Mesothelial cell of epicardium (in vitro differentiated cells): ENCODE measurements at places on chromosomes 3 and 15.

DNA sequence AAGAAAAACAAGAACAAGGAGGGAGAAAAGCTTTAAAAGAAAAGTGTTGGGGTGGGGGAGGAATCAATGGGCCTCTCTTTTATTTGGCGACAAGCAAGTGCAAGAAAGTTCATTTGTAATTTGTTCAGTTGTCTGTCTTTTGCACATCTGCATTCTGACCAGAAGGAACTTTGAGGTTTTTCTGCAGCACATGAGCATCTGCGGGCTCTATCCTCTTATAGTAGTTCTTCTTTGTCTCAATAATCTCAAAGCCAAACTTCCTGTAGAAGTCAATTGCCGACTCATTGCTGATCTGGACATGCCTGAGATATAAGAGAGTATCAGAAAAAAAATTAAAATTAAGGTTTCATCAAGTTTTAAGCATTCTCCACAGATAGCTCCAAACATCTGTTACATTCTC lies 24.4 kb downstream of the NAA50 start:
- no peak for DNase-seq

- no peak for DNase-seq
Measured at GRCh38 chr15:32908135-32908801, 190.5 kb downstream of the GREM1 start.

DNA sequence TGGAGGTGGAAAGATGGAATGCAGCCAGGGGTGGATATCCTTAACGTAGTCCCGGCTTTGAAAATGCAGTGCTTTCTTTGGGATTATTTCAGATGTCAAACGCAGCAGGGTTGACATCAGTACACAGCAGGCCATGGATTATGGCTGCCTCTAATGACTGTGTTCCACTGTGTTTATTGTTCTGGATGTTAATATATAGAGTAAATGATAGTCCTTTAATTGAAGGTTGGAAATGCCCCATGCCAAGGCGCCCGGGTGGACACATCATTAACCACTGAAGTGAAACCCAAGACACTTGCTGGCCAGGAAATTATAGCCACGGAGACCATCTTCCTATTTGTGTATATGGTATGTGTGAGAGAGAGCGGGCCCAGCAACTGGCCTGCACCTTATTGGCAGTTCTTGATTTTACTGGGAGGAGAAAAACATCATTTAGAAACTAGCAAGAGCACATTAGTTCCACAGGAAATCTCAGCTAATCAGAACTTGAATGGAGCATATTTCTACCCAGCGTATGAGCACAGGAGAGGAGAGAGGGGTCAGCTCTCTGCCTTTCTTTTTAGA lies 254.9 kb upstream of the RASGRP1 start:
- no peak for DNase-seq

- DNase-seq = no peak
Measured at GRCh38 chr3:132253262-132253878, 63.8 kb upstream of the ACP3 start.

DNA sequence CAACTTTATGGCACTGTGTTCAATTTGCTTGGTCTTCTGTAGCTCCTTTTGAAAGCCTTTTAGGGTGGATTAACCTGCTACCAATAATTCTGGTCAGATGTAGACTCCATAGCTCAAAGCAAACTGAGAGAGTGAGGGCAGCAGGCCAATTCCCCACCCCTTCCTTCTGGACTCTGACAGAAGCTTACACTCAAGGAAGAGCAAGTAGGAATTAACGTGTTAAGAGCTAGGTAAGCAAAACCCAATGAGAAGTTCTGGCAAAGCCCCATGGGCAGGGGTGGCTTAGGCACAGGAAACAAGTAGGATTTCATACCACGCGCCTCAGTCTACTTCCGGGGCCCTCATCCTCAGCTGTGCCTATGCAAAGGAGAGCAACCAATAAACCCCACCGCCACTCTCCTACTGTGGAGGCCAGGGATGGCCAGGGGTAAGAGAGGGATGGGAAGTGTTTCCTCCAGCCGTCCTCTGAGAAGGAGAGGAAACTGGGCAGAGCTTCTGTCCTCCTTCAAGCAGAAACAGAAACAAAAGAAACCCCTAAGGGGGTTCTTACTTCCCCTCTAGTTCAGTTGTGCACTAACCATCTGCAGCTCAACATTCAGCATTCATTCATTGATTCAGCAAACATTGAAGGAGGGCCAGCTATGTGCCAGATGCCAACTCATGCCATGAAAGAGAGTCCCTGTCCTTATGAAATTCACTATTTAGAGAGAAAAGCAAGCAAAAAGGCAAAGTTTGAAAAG lies 12.6 kb downstream of the CCR5 start:
- DNase-seq = no peak

DNA sequence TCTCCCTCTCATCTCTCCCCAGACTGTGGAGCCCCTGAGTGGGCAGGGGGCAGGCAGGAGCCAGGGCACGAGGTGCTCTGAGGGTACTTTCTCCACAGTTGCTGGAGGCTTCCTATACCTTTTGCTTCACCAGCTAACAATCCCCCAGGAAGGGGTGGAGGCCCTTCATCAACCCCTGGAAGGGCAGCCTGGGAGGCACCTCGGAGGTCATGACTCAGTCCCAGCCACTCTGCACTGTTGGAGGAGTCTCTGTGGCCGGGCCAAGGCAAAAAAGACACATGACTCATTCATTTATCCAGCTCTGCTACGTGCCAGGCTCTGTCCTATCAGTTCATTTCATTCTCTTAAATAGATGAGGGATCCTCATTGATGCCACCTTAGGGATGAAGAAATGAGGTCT lies 15.6 kb upstream of the KY start:
- DNase-seq = no peak

DNA sequence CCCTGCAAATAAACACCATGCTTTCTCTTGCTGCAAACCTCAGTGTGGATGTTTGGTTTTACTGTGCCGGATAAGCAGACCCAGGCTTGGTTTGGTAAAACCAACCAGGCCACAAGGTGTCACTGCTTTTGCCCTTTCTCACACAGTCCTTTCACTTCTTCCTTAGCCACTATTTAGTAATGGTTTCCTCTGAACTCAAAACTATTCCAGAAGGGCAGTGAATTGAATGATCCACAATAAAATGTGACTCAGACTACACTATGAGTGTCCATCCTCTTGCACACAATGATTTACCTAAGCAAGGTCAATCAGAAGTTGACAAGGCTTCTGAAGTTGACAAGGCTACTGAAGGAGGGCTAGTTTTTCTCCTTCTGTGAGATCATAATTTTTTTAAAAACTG lies 552.4 kb upstream of the CCDC54 start:
- no peak for DNase-seq

- DNase-seq = no peak
Measured at GRCh38 chr3:19748782-19749447, 185.1 kb downstream of the EFHB start.

GRCh38 chr3:71244826-71245488 lies 338.6 kb downstream of the FOXP1 start:
- no peak for DNase-seq

GRCh38 chr3:76203578-76203977 lies 418.2 kb upstream of the ZNF717 start:
- DNase-seq = no peak

DNA sequence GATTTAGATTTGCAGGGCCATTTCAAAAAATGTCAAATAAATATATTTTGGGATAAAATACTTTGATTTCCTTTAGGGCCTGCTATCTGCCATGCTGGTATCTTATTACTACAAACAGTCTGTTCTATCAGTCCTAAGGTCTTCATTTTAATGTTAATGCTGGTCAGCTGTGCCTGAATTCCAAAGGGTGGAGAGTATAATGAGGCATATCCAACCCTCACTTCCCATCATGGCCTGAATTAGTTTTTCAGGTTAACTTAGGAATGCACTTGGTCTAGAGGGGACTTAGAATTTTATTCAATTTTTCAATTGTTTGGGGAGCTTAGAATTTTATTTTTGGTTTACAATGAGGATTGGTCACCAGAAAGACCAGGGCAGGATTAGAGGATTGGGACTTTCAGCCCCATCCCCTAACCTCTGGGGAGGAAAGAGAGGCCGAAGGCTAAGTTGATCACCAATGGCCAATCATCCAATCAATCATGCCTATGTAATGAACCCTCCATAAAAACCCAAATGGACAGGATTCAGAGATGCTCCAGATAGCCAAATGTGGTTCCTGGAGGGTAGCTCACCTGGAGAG lies 17.8 kb upstream of the CP start:
- DNase-seq = no peak

- no peak for DNase-seq
Measured at GRCh38 chr3:105497386-105497785, 130.7 kb downstream of the ALCAM start.

GRCh38 chr15:53437366-53437765 lies 322.1 kb downstream of the WDR72 start:
- DNase-seq = no peak

DNA sequence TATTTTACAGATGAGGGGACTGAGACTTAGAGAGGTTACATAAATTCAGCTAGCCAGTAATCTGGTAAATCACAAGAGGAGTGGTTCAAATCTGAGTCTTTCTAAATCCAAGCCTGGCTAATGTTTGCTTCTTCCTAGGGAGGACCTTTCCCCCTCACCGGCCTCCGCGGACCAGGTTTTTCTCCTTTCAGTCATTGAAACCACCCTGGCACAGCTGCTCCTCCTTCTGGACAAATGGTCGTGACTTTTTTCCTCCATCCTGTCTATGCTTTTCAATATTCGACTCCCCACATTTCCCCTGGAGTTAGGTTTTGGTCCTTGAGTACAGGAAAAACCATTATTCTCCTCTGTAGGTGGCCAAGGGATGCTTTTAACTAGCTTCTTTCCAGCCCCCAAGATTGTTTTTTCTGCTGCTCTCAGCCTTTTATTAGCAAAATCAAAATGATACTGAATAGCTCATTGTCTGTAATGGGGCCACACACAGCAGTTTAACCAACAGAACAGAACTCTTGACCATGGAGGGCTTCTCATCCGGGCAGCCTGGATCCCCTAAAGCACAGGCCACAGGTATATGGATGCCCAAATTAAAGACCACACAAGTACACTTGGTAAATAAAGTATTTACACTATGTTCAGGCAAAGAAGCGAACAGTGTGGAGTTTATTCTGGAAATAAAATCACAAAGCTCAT lies 85.9 kb upstream of the KLHL25 start:
- DNase-seq = no peak

DNA sequence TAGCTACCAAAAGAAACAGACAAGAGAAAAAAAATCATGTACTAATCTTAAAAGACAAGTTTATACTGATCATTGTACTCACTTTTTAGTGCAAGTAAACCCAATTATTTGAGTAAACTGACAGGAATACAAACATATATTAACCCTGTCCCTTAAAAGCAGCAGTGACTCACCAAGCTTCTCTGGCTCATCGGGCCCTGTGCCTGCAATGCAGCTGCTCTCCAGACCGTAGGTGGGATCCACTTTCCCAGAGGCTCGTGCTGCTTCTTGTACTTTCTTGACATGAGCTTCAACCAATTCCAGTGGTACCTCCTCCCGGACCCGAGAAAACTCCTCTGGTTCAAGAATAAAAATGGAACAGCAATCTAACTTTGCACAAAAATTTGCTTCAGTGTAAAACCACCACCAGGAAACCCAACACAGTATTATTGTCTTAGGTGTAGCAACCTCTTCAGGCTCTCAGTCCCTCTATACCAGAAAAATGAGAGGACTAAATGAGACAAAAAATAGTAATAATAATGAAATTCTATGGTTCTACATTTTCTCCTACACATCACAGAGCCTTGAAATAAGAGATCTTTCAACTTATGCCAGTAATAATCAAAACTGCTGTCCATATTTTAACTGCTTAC lies 82.6 kb upstream of the CSPG5 start:
- DNase-seq = no peak

DNA sequence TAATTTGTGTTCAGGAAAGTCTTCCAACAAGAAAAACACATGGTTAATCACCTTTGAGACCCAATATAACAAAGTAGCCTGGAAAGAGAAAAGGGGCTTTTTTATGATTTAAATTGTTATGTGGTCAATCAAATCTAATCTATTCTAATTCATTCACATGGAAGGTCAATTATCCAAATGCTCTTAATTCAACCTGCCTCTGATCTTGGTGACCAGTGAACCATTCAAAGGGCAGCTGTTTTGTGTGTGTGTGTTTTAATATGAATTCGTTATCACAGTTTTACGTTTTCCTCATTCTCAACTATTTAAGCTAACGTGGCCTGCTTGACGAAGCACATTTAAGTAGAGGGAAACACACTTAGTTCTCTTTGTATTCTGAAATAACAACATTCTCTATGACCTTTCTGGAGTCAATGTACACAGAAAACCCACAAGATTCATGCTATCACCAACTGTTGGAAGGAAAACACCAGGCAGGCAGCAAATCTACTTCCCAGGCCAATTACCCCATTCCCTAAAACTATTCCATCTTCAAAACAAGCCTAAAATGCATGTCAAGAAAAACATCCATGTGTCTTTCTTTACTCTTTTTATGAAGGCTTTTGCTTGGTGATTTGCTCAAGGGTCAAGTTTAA lies 195.4 kb downstream of the SUCLG2 start:
- DNase-seq = no peak

- DNase-seq = no peak
Measured at GRCh38 chr15:29672923-29673809, 149.1 kb downstream of the TJP1 start.

DNA sequence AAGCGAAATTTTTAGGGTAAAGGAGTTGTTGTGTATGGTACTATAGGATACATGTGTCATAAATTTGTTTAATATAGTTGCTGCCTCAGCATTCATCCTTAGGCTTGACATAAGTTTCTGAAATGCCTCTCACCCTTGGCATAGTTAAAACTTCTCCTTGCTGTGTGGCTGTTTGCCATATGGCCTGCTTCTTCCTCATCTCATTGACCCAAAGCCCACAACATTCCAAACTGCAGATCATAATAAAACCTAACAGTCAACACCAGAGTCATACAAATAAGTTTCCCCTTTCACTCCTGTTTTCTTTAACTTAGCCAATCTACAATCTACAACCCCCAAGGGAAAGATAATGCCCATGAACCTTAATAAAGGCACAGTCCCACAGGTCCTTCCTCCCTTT lies 136.6 kb downstream of the TMCC1 start:
- no peak for DNase-seq

DNA sequence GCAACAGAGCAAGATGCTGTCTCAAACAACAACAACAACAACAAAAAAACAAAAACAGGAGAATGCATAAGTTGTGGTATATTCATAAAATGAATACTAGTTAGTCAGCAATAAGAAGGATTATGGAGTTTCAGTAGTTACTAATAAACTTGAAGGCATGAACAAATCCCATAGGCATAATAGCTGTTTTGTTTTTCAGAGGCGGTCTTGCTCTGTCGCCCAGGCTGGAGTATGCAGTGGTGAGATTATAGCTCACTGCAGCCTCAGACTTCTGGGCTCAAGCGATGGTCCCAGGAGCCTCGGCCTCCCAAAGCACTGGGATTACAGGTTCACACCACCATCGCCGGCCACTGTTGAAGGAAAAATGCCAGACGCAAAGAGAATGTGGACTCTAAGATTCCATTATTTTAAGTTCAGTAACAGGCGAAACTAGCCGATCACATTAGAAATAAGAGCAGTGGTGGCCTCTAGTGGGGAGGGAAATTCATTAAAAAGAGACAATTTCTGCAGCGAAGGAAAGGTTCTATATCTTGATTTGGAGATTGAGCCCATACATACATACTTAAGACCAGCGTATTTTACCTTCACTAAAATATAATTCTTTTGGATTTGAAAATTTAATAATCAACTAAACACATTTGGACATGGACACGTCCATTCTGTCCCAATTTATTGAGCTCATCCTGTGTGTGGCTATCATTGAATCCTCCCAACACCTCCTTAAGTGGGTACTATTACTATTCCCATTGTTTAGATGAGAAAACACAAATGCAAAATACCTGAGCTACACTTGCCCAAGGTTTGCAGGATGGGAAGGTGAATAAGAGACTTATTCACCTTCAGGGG lies 27.4 kb upstream of the HDAC11 start:
- peak; percentile 42 for DNase-seq

GRCh38 chr15:41647262-41647661 lies 12.9 kb upstream of the MGA start:
- DNase-seq = no peak
